ENCODE measurements at places on chromosomes 12 and 14.

- no peak for DNase-seq
These were observed 5.5 kb downstream of the KRT74 start for GRCh38 chr12:52568111-52568510.

DNA sequence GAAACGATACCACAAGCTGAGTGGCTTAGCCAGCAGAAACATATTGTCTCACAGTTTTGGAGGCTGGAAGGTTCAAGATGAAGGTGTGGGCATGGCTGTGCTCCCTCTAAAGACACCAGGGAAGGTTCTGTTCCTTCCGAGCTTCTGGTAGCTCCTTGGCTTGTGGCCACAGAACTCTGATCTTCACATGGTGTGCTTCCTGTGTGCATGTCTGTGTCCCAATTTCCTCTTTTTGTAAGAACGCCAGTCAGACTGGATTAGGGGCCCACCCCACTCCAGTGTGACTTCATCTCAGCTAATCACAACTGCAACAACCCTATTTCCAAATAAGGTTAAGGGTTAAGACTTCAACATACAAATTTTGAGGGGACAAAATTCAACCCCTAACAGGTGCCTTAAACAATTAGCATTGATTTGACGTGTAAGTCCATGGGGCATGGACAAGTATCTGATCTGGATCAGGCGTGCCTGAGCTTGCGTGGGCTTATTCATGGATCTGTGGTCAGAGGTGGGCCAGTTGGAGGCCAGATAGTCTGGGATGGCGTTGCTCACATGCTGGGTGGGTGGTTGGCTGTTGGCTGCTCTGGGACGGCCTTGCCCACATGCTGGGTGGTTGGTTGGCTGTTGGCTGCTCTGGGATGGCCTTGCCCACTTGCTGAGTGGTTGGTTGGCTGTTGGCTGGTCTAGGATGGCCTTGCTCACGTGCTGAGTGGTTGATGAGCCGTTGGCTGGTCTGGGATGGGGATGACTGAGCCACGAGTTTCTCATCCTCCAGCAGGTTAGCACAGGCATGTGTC, 88.5 kb downstream of the LGMN start:
- no peak for DNase-seq

GRCh38 chr12:88153959-88154358, 11.9 kb downstream of the TMTC3 start:
- DNase-seq = no peak

- DNase-seq = no peak
These were observed 29.0 kb upstream of the AMN start for GRCh38 chr14:102893452-102893851.

GRCh38 chr12:20220339-20220738, 148.0 kb upstream of the PDE3A start:
- no peak for DNase-seq

GRCh38 chr12:27148791-27149190, 66.4 kb upstream of the C12orf71 start:
- DNase-seq = no peak

- DNase-seq = no peak
These were observed 3.7 kb upstream of the CAMKK2 start for GRCh38 chr12:121300083-121300819.

- no peak for DNase-seq
These were observed 356.9 kb upstream of the STXBP6 start for GRCh38 chr14:25406818-25407217.

- no peak for DNase-seq
These were observed 163.4 kb downstream of the GARIN6 start for GRCh38 chr12:99810718-99811593.

GRCh38 chr12:12333407-12334366, 16.4 kb downstream of the MANSC1 start:
- DNase-seq = no peak

DNA sequence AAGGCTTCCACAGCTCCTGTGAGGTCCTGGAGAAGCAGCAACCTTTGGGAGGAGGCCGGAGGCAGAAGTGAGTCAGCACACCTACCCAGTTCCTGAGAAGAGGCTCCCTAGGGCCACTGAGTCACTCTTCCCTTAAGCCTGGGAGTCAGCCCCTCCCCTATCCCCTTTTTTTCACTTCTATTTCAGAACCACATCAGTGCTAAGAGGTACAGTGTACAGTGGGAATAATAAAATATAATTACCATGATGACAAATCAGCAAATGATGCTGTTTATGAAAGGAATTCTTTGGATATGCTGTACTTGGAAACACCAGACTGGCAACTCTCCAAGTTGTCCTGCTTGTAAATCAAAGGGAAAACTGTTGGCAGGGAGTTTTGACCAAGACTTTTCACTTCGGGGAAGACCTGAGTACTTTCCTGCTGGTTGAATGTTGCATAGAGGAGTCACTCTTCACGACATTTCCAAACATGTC, 7.8 kb upstream of the TBPL2 start:
- no peak for DNase-seq

GRCh38 chr12:109113661-109114321, 2.6 kb upstream of the ACACB start:
- no peak for DNase-seq

GRCh38 chr14:79421811-79422210, 789.5 kb downstream of the DIO2 start:
- no peak for DNase-seq

- DNase-seq = peak; percentile 14
These were observed 80.1 kb downstream of the CEP83 start for GRCh38 chr12:94379479-94380113.

DNA sequence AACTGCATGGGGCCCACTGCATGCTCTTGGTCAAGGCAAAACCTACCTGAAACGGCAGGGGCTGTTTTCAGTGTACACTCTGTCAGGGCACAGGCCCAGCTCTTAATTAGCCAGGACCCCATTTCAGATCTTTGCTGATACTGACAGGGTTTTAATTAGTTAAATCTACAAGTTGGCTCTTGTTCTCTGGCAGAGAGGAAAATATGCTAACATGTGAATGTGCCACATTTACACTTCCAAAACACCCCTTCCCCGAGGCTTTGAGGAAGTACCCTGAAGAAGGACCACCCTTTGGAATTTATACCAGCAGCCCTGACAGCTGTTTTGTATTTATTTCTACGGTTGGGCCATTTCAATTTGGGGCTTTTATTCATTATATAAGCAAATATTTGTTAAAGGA, 66.3 kb downstream of the OTX2 start:
- DNase-seq = no peak

DNA sequence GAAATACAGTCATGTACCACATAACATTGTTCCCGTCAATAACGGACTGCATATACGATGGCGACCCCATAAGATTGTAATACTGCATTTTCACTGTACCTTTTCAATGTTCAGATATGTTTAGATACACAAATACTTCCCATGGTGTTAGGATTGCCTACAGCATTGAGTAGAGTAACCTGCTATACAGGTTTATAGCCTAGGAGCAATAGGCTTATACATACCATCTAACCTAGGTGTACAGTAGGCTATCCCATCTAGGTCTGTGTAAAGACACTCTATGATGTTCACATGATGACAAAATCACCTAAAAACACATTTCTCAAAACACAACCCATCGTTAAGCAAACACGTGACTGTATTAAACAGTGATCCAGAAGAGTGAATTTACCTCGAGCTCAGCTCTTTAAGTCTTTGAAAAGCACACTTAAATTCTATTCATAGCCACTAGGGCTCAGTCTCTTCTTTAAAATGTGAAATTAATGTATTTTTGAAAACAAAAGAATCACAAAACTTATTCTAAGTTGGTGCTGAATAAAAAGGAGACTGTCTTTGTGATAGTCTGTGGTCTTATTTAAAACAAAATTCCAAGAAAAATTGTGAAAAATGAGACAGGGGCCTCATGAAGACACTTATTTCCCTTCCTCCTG, 239.1 kb upstream of the ARID2 start:
- no peak for DNase-seq

DNA sequence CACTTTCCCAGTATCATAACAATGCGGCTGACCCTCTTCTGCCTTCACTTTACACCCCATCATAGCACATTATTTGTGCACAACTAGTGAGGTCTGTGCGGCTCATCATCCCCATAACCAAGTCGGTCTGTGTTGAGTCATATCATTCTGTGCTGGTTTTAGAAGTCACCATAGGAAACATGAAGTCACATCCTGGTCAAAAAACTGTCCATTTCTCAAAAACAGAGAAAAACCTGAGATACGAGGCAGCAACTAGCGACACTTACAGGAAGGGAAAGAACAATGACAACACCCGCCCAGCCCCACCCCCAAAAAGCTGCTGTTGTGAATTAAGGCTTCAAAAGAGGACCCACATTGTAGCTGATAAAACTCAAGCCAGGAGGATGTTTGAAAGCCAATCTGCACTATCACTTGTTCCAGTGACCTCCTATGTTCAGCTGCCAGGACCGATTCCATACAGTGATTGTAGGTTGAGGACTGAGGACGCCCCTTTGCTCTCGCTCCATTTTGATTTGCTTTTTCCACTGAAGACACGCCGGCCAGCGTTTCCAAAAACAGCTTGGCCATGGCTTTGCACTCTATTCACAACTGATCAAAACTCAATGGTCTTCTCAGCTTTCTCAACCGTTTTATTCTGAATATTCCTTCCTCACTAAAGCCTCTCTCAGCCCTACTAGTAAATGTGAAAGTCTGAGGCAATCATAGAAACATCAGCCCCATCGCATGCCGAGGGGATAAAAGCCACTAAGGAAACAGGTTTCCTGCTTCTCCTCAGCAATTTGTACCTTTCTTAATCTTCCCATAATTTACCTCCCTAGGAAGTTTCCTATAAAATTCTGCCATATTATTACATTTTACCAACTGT, 87.5 kb downstream of the DUSP16 start:
- DNase-seq = peak; percentile 66

- DNase-seq = no peak
These were observed 179.7 kb downstream of the RAD51B start for GRCh38 chr14:67999290-67999689.

DNA sequence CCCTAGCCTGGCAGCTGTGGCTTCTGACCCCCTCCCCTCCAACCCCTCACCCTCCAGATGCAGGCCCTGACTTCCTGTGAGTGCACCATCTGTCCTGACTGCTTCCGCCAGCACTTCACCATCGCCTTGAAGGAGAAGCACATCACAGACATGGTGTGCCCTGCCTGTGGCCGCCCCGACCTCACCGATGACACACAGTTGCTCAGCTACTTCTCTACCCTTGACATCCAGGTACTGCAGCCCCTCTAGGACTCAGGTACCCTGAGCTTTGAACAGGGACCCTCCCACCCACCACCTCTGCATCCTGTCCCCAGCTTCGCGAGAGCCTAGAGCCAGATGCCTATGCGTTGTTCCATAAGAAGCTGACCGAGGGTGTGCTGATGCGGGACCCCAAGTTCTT, 6.0 kb upstream of the IRF9 start:
- no peak for DNase-seq

- DNase-seq = no peak
These were observed 335.1 kb downstream of the MED13L start for GRCh38 chr12:115942346-115942745.

DNA sequence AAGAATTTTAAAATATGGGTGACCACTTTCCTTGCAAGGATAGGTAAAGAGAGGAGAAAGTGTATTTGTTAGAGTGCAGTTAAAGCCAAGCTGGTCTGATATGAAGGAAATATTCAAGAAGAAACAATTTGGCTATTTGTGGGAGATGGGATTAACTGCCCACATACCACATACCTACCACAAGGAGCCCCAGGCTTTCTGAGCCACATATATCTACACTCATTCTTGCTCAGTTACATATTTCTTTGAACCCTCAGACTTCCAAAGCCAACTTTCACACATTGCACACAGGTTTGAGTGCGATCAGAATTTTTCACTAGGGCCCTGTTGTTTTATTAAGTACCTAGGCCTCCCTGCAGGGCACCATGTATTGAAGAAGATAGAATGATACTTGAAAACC, 330.2 kb downstream of the ZFP36L1 start:
- DNase-seq = no peak

DNA sequence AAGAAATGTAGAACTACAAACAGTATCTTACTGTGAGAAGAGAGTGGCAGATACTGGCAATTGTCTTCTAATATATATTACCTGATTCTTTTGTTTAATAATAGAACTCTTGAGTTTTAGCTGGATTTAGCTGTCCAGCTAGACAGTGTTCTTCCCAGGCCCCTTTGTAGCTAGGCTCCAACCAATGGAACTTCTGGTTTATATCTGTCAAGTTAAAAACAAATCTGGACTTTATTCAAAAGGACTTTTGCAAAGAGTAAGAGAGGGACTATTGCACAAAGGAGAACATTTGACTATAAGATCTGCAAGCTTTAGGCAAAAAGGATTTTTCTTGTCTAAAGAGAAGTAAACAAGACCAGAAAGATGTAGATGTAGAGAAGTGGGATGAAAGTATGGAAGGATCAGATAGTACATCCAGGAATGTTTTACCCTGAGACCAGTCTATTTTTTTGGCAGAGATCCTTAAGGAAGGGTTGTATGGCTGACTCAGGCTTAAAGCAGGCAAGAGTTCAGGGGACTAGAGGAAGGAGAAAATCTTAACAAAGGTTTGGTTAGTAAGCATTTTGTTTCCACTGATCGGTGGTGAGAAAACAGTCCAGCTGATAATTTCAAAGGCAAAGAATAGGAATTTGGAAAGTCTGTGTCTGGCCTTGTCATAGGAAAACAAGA, 111.1 kb upstream of the PLEKHA5 start:
- no peak for DNase-seq

DNA sequence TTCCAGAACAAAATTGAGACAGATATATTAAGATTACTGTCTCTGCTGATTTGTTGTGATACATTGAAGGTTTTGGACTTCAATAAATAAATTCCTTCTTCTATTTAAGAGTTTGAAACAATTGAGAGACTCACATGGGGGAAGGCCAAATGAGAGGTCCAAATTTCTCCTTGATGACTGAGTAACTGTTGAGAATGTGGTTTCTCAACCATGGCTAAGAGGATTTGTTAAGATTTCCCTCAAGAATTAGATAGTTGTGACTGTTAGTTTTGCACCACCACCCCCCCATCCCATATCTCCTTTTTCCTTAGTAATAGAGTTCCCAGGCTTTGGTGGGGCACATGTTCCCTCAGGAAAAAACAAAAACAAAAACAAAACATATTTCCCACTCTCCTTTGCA, 47.7 kb upstream of the IGF1 start:
- DNase-seq = no peak

- DNase-seq = no peak
These were observed 108.8 kb downstream of the VEZT start for GRCh38 chr12:95326445-95326844.
